Right lung (tissue), 10 donors: ENCODE measurements at places on chromosomes 6 and 20. TPM values are rescaled to one million over a fixed set of nuclear protein-coding genes. Genes with fewer than 3 reads are reported as not detected.

Gene OPRM1
- 0.09 TPM for polyA plus RNA-seq

Gene CCM2L
- polyA plus RNA-seq: 16.7 TPM

Gene AKAP7
- polyA plus RNA-seq: 22.6 TPM

DNA sequence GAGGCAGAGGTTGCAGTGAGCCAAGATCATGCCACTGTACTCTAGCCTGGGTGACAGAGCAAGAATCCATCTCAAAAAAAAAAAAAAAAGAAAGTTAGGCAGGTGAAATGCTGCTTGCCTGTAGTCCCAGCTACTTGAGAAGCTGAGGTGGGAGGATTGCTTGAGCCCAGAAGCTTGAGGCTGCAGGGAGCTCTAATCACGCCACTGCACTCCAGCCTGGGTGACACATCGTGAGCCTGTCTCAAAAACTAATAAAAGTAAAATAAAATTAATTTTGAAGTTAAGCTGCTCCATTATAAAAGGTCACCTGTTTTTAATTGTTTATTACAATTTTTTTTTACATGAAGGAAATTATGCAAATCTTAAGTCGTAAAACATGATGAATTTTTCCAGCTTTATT is 23.2 kb upstream of the SAMHD1 start:
- DNase-seq: no peak

Gene C20orf96
- 38.9 TPM for polyA plus RNA-seq

DNA sequence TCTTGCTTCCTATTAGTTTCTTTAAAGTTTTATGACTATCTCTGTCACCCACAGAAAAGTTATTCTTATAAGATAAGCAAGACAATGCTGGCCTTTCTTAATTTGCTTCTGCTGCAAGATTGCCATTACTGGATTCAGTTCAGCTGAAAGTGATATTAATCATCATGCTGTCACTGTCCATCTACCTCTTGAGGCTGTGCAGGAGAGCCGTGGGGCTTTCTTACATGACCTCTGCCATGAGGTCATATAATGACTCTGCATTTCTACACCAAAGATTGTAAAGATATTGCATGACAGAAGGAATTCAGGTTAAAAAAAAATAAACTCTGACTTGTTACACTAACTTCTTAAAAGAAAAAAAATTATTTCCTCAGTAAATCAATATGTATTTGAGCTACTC is 106.9 kb downstream of the TRDN start:
- no peak for DNase-seq

Gene VSTM2L
- 3.5 TPM for polyA plus RNA-seq

DNA sequence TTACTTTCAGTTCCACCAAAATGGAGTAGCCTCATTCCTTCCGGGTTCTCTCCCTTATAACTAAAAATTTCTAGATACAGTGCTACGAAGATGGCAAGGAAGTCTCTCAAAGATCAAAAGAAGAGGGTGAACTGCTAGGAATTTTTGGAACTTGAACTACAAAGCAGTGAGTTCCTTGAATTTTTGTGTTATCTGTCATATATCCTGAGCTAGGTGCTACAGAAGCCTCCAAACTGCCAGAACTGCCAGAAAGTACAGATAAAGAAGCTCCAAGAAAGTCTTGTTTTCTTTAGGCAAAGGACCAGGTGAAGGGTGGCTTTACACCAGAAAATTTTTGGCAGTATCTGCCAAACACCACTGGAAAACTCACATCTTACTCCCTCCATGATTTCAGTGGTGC is 218.8 kb upstream of the FLRT3 start:
- DNase-seq: no peak

Gene COL21A1
- polyA plus RNA-seq: 140 TPM

- DNase-seq: no peak
Measured at GRCh38 chr6:88983532-88983931, 20.1 kb upstream of the RNGTT start.

DNA sequence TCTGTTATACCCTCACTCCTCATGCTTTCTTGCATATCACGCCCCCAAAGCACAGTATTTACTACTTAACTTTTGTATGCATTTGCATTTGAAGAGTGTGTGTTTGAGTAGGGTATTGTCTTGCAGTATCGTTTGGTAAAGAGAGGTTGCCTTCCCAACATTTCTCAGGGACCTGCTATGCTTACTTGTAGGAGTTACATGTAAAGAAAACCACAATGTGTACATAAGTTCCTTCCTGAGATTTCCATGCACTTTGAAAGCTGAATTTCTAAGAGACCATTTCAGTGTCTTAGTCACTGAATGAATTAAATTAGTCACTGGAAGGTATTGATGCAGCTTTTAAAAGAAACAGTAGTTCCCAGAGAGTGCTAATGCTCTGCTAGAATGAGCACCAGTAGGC is 159.3 kb upstream of the LAMA2 start:
- DNase-seq: no peak
